ENCODE measurements at places on chromosomes 16 and 17.

- DNase-seq = peak; percentile 80
These were observed 1.3 kb upstream of the RAB40C start for GRCh38 chr16:588639-588888.

DNA sequence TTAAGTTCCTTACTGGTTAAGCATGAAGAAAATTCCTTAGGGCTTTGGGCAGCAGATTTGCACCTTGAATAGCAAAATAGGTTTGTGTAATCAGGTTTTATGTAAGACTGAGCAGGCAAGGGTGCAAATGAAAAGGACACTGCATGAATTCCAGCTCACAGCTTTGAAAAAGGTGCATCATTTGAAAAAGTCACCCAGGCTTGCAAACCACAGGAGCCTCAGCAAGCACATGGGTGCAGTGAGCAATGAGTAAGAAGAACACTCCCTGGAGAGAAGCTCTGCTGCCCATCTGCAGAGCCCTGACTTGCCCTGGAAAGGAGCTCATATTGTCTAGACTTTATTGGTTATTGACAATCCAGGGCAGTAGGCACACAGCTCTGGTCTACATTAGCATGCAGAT lies 165.6 kb upstream of the KCNJ16 start:
- no peak for DNase-seq

GRCh38 chr16:10971560-10971961 lies 27.2 kb downstream of the CLEC16A start:
- peak; percentile 29 for DNase-seq

GRCh38 chr17:29747660-29748059 lies 124.9 kb upstream of the CORO6 start:
- DNase-seq = no peak

- no peak for DNase-seq
These were observed 519.7 kb upstream of the CA10 start for GRCh38 chr17:52678211-52678610.

GRCh38 chr16:68866933-68867332 lies 23.6 kb downstream of the TANGO6 start:
- peak; percentile 0 for DNase-seq

DNA sequence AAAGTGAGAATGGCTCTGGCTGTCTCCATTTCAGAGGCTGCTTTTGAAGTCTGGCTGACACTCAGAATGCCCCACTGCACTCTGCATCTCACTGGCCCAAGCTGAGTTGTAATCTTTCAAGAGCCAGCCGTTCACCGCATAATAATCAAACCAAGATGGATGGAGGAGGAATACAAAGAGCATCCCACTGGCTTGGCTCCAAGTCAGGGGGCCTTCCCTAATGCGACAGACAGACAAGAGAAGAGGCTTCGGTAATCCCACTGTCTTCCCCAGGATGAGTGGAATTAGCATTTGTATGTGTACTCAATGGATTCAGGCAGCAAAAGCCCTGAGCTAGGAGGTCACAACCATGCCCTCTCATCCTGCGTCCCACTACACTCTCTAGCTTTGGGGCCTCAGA lies 68.0 kb downstream of the CBLN1 start:
- no peak for DNase-seq

GRCh38 chr17:32588982-32589381 lies 102.2 kb downstream of the CDK5R1 start:
- DNase-seq = peak; percentile 5

- no peak for DNase-seq
These were observed 6.6 kb upstream of the SUPT4H1 start for GRCh38 chr17:58358408-58359172.

GRCh38 chr16:83966153-83966696 lies 1.8 kb upstream of the NECAB2 start:
- no peak for DNase-seq

DNA sequence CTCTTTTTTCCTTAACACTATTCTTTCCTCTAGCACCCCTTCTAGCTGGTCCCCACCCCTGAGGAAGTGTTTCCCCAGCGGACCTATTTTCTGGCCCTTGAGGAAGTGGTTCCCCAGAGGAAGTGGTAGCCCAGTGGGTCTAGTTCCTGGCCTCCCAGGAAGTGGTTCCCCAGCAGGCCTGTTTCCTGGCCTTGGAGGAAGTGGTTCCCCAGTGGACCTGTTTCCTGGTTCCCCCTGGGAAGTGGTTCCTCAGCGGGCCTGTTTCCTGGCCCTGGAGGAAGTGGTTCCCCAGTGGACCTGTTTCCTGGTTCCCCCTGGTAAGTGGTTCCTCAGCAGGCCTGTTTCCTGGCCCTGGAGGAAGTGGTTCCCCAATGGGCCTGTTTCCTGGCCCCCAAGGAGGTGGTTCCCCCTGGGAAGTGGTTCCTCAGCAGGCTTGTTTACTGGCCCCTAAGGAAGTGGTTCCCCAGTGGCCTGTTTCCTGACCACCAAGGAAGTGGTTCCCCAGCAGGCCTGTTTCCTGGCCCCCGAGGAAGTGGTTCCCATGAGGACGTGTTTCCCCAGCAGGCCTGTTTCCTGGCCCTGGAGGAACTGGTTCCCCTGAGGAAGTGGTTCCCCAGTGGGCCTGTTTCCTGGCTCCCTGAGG lies 58.3 kb downstream of the NTN1 start:
- no peak for DNase-seq

DNA sequence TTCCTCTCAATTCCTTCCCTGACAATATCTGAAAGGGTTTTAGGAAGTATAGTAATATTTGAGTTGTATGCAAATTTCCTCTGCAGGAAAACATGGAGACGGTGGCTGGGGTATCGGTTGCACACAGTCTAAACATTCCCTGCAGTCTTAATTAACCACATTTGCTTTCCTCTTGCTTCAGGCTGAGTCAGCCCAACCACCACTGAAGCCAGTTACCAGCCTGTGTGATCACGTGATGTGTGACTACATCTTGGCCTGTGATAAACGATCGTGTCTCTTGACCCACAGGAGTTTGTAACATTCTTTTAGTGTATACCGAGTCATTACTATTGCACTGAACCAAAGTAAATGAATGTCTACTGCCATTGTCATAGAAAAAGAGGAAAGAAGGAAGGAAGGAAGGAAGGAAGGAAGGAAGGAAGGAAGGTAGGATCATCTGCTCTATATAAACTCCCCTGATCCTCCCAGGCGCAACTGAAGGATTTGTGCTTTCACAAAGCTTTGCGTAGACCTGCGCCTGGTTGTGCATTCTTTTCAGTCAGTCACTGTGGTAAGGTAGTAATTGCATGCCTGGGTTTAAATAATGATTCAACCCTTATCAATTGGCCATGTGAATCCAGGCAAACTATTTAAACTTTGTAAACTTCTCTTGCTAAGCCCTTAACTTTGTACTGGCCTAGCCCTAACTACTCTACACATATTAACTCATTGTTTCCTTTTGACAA lies 280.6 kb upstream of the SALL1 start:
- DNase-seq = no peak

GRCh38 chr17:61010661-61011170 lies 333.1 kb downstream of the BCAS3 start:
- DNase-seq = no peak

DNA sequence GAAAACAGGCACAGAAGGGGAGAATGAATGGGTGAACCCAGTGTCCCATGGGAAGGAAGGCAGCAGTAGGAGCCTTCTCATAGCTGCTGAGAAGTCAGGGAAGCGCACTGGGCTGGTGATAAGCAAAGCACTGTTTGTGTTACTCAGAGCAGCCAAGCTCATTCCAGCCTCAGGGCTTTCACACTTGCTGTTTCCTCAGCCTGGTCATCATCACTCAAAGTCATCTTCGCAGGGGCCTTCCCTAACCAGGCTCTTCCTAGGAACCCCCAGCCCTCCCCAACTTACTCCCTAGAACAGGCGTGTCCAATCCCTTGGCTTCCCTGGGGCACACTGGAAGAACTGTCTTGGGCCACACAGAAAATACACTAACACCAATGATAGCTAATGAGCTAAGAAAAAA lies 32.1 kb upstream of the LONP2 start:
- no peak for DNase-seq

DNA sequence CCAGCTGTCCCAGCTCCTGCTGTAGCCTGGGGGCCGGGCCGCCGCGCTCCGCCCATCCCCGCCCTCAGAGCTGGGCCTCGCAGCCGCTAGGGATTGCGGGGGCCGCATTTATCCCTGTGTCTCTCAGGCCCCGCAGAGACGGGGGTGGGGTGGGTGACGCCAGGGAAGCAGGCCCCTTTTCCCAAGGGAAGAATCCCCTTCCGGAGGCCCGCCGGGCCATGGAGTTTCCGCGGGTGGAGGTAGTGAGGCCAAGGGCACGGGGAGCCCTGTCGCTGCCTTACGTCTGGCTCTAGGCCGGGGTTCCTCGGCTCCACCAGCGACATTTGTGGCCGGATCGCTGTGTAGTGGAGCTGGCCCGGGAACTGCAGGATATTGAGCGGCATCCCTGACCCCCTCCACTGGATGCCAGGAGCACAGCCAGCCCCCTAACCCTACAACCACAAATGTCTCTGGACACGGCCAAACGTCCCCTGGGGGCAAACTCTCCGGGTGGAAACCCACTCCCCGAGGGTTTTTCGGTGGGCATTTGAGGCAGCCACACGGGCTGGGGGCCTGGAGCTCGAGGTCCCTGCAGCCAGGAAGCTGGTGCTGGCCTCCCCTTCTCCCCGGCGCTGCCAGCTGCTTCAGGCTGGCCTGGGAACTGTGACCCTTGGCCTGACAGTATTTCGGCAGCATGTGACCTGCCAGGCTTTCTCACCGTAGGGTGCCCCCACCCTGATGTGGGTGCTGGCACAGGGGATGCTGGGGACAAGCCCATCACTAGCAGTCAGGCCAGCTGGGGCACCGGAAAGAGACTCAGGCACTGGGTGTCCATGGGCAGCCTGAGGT lies 12.0 kb upstream of the CD300A start:
- peak; percentile 90 for DNase-seq

DNA sequence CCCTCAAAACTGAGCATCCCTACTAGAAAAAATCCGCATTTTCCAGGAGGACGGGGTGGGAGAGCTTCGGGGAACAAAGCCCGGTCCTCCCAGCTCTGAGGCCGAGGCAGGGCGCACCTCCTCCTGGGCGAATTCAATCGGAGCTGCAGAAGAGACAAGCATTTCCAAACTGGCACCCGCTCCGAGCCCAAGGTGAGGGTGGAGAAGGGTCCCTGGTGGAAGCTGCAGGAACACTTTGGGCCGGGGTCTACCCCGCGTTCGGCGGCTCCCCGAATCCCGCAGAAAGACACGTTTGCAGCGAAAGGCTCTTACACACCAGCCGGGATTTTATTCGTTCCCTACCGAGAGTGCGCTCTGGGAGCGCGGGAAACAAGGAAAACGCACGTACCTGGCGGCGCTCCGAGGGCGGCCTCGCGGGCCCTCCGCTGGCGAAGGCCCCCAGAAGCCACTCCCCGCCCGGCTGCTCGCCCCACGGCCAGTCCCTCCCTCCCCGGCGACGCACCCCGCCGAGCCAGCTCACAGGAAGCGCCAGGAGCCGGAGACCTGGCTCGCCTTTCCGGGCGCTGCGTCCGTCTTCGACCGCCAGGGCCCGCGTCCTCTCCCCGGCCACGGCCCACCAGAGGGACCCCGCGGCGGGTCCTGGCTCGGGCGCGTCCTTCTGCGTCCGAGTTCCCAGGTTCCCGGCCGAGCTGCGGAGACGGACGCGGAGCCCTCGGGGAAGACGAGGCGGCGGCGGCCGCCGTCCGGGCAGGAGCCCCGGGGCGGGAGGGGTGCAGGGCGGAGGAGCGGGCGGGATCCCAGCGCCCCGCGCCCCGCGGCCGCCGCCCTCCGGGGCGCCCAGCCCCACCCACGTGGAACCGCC lies 49.8 kb upstream of the BAHCC1 start:
- peak; percentile 96 for DNase-seq

GRCh38 chr17:1026599-1026975 lies 29.7 kb downstream of the TIMM22 start:
- no peak for DNase-seq

DNA sequence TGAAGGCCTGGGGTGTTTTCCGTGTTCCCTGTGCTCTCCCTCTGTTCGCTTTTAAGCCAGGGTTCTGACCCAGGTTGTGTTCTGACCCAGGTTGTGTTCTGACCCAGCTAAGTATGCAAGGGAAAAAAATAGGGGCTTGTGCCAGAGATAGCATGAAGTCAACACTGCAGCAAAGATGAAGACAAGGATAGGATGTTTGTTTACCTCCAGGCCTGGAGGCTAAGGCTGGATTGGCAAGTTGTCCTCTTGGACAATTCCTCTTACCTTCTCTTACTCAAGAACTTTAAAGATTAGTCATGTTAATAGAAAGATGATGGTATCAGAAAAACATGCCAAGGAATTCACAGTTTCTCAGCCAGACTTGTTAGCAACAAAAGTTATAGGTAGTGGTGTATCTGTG lies 19.4 kb downstream of the LYRM9 start:
- no peak for DNase-seq

DNA sequence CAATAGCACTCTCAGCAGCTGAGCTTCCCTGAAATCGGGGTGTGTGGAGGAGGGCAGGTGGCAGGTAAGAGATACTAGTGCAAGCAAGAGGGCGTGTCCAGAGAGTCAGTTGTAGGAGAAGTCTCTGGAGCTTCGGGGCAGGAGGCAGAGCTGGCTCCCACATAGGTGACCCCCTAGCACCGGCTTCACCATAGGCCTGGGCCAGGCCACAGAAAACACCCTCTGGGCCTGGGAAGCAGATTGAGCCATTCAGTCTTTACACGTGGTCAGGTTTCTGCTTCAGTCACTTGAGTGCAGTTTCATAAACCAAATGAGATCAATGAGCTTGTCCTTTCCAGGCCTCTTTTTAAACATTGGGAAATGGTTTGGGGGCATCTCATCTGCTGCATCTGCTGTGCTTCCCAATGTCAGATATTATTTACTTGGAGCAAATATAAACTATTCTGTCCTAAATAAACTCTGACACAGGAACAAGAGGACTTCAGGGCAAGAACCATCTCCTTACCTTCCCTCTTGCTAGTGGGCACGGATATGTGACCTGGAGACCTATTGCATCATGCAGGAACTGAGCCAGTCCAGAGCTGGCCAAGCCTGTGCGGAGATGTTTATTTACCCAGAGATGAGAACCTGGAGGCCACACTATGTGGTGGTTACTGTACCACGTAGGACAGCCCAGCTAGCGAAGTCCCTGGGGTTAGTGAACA lies 16.1 kb downstream of the CCR7 start:
- peak; percentile 62 for DNase-seq

GRCh38 chr16:85037050-85037410 lies 9.4 kb downstream of the KIAA0513 start:
- DNase-seq = no peak

DNA sequence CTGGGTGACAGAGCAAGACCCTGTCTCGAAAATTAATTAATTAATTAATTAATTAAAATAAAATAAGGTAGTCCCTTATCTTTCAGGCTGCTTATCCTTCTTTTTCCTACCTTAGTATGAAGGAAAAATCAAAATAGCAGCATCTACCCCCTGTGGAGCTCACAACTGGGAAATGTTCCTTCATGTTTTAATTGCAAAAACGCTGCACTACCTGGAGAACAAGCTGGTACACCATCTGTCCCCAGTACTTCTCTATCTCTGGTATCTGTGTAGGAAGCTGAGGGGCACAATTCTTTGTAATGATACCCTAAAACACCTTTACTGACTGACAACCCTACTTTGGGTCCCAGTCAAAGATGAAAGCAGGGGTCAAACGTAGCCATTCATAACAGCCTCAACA lies 55.1 kb upstream of the MNT start:
- no peak for DNase-seq

GRCh38 chr17:56158915-56159825 lies 5.9 kb downstream of the ANKFN1 start:
- DNase-seq = no peak

GRCh38 chr17:36069136-36069535 lies 5.1 kb downstream of the CCL18 start:
- no peak for DNase-seq

GRCh38 chr16:11379420-11379819 lies 34.2 kb downstream of the RMI2 start:
- no peak for DNase-seq

- no peak for DNase-seq
These were observed 42.5 kb upstream of the KSR1 start for GRCh38 chr17:27413792-27414191.
